Naive thymus-derived CD4-positive, alpha-beta T cell (primary cell): ENCODE measurements at places on chromosomes 1 and 21.
A peak's percentile ranks its signal among the peaks of the same experiment; 100 is the strongest.

DNA sequence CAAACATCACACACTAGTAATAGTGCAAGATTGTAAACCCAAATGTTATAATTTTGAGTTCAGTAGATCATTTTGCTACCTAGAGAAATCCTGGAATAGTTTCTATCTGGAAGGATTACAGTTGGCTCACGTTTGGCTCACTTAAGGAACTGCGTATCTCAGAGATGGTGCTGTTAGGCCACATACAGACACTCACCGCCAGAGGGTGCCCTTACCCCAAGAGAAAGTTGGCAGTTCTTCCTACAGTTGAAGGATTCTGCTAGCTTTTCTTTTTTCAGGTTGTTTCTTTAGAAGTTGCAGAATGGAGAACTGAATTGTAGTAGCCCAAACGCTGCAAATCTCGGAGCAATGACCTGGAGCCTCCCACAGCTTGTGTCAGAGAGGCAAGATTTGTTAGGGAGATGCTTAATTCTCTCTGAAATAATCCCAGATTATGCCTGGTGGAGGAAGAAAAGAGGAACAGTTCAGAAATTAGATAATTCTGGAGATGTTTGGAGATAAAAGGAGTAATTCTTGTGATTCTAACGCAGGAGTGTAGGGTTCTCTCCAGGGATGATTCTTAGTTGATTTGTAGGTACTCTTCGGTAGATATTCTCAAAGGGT is 87.9 kb upstream of the PAPPA2 start:
- peak; percentile 24 for DNase-seq

- DNase-seq, result no peak
Measured at GRCh38 chr1:151142411-151143056, 3.9 kb downstream of the SEMA6C start.

DNA sequence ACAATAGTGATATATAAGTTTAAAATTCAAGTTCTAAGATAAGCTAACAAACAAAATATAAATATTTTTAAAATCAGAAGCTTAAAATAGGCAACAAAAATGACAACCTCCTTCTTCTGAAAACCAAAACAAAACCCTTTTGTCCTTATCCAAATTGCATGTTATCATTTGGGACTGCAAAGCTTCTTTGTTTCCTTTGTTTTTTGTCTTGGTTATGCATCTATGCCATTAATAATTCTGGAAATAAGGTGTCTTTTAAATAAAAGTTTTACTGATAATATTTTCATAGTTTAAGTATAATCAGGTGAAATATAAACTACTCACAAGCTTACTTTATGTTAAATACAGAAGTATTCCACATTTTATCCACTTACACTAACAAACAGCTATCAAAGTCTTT is 20.5 kb downstream of the ADSS2 start:
- DNase-seq, result no peak

- no peak for DNase-seq
Measured at GRCh38 chr21:28734522-28735175, 258.0 kb downstream of the LTN1 start.

DNA sequence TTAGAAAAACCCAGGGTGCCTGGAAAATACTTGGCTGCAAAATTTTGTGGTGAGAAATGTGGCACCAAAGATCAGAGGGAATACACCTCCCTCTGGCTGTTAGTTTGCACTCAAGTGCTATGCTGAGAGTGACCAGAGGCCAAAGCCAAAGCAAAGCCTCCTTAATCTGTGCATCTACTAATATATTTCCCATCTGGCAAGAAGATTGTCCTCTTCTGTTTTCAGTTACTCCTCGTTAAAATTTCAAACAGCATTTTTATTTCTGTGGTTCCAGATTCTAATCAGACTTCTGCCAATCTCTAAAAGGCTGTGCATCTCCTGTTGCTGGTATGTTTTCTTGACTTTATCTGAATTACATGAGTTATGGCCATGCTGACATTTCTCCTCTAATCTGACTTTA is 327.4 kb downstream of the TBX15 start:
- DNase-seq, result no peak

GRCh38 chr21:20998456-20998789 is 214 bp downstream of the NCAM2 start:
- no peak for DNase-seq

- no peak for DNase-seq
Measured at GRCh38 chr1:6271554-6271953, 10.7 kb upstream of the GPR153 start.

DNA sequence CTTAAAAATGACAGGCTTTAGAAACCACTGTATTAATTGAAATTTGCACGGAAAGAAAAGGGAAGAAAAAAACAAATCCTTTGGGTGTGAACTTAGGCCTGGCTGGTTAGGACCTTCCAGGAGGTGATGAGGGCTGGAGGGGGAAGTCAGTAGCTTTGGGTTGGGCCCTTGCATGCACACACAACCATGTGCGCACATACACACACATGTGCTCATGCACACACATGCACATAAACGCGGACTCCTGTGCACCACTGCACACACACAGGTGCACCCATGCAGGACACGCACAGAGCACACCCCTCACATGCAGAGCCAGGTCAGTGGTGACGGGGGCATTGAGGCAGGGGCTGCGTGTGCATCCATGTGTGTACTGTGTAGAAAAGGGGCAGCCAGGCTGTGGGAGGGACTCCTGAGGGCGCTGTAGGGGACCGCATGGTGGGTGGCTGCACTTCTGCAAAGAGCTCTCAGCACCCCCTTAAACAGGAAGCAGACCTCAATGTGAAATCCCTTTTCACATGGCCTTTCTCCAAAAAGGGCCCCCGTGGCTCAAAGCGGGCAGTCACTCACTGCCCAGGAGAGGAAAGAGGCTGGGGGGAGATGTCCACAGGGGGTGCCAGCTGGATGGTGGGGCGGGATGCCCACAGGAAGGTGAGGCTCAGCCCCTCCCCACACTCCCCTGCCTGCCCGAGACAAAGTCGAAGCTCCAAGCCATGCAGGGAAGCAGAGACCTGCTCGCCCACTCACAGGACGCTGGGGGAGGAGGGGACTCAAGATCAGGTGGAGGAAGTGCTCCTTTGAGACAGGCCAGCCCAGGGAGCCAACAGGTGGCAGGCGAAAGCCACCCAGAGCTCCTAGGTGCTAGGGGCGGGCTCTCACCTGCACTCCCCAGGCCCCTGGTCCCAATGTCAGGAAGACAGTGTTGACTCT is 95.2 kb downstream of the ITPKB start:
- DNase-seq, result peak; percentile 56

DNA sequence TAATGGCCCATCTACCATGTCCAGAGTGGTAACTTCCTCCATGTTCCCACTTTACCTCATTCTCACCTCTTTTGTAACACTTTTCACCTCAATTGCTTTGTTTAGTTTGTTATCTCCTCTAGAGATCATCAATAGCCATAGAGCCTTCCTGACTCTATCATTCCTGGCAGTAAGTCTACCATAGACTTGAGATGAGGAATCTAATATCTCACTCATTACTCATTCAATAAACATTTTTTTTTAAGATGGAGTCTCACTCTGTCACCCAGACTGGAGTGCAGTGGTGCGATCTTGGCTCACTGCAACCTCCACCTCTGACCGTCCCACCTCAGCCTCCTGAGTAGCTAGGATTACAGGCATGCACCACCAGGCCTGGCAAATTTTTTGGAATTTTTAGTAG is 7.1 kb downstream of the NMNAT2 start:
- DNase-seq, result no peak

- DNase-seq, result no peak
Measured at GRCh38 chr1:42738678-42739226, 1.3 kb downstream of the CLDN19 start.

- no peak for DNase-seq
Measured at GRCh38 chr1:186790101-186790500, 38.6 kb upstream of the PLA2G4A start.

- peak; percentile 88 for DNase-seq
Measured at GRCh38 chr21:41879190-41879998, at the start of gene PRDM15. PRDM15 (minus strand) TSS chr21:41879344; CDS start chr21:41860363, 18,981 bp downstream.

DNA sequence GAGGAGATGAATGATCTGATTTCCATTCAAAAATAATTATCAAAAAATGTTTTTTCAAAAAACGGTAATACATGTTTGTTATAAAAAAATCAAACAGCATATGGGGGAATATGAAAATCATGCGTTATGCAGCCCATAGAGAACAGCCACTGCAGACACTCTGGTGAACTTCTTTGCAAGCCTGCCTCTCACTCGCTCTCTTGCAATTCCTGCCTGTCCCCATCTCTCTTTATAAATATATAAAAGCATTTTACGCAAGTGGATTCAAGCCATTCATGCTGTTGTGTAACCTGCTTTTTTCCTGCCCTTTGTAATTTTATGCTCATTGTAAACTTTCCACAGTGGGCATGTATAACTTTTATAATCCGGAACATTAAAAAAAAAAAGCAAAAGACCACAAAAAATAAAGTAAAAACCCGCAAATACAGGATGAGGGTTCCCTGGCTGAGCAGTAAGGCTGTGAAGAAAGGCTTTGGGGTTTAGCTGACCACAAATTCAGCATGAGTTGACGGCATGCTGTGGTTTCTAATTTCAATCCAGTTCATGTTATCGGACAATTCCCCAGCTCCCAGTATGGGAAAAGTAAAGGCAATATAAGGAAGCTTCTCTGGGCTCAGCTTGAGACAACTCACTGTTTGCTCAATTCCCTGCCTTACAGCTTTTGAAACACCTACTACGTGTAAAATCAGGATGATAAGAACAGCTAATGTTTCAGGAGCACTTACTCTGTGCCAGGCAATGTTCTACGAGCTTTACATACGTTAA is 52.8 kb upstream of the ZBTB40 start:
- peak; percentile 59 for DNase-seq

- no peak for DNase-seq
Measured at GRCh38 chr21:34722684-34723300, 54.0 kb downstream of the CLIC6 start.

- DNase-seq, result no peak
Measured at GRCh38 chr1:69755647-69756046, 187.9 kb downstream of the LRRC7 start.

DNA sequence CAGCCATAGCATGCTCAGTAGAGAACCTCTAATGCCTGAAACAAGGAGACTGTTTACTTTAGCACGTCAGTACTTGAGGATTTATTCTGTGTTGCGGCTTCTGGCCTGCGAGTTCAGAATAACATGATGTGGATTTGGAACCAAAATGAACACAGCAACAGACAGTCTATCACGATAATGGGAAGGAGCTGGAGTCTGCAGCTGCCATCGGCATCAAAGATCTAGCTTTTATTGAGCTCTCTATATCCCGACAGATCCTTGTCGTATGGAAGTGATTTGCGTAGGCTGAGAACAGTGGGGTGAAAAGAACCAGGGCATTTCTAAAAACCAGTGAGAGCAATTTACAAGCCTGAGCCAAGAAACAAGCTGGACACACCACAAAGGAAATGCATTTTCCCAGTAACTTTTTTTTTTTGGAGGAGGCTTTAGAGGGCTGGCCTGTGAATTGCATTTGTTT is 294.2 kb downstream of the KIF26B start:
- no peak for DNase-seq

DNA sequence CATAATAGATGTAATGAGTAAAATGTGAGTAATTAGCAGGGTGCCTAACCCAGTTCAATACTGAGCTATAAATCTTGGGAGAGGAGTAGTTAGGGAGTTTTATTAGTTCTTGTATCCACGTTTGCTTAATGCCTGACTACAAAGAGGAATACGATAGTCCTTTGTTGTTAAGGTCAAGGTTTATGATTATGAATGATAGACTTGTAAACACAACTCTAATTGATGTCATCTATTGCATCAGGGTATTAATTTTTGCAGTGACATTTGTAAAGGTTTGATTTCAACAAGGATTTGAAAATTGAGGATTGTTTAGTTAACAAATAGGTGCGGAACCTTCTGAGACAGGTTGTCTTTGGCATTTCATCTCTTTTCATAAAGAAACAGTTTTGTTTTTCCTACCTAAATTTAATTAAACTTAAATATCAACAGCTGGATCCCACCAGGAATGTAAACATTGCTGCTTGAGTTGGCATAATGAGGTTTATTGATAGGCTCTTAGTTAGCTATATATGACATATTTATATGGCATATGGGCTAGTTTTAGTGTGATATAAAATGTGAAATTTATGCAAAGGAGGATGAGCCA is 9.7 kb downstream of the SOAT1 start:
- DNase-seq, result no peak

- no peak for DNase-seq
Measured at GRCh38 chr1:54238353-54239034, 38.5 kb downstream of the MRPL37 start.

DNA sequence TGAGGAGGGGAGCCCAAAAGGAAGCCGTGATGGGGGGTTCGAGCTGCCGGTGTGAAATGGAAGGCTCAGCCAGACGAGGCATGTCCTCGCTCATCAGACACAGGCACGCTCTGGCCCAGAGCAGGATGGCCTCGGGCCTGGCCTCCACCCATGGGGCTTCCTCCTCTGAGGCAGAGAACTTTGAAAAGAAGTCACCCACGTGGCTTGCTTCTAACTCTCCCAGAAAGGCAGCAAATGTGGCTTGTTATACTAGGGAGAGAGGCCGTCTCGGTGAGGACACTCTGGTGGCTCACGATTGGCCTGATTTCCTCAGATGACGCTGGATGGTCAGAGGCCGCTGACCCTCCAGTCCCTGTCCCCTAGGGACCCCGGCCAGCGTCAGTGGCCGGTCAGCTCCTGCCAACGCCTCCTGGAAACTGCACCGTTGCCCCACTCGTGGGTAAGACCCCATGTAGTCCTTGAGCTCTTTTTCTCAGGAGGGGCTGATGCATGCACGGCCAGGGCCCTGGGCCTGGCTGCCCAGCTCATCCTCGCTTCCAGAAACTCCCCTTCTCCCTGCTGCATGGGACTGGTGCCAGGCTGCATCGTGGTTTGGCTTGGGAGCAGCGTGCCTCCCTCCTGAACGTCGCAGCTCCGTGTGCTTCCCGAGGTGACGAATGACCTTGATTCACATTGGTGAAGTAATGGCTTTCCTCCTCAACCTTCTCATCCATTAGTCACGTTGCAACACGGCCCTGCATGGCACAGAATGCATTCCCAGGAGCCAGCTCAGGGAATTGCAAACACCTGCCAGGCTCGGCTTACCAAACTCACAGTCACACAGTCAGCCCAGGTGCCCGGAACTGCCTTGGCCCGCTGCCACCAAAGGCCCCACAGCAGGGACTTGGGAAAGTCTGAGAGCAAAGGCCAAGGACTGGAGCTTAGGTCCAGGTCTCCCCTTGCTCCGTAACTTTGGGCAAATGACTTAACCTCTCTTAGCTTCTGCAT is 58.8 kb downstream of the TOMM20 start:
- DNase-seq, result no peak

GRCh38 chr21:38013741-38014140 is 97.5 kb upstream of the KCNJ6 start:
- no peak for DNase-seq
